ENCODE measurements at places on chromosomes 1 and 21.

DNA sequence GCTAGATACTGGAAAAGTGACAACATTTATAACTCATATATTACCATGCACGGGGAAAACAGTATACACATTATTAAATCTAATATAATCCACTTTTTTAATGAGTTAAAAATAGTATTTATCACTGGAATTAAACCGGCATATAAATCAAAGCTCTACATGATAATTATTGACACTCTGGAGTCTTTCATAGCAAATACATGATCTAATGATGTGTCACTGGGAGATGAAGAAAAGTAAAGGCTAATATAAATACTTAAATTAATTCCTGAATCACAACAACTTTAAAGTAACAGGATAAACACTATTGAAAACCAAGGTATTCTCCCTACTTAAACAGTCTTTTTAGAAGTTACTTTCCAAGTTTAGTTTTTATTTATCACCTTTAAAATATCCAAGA is 52.4 kb upstream of the ASPM start:
- DNase-seq: no peak

DNA sequence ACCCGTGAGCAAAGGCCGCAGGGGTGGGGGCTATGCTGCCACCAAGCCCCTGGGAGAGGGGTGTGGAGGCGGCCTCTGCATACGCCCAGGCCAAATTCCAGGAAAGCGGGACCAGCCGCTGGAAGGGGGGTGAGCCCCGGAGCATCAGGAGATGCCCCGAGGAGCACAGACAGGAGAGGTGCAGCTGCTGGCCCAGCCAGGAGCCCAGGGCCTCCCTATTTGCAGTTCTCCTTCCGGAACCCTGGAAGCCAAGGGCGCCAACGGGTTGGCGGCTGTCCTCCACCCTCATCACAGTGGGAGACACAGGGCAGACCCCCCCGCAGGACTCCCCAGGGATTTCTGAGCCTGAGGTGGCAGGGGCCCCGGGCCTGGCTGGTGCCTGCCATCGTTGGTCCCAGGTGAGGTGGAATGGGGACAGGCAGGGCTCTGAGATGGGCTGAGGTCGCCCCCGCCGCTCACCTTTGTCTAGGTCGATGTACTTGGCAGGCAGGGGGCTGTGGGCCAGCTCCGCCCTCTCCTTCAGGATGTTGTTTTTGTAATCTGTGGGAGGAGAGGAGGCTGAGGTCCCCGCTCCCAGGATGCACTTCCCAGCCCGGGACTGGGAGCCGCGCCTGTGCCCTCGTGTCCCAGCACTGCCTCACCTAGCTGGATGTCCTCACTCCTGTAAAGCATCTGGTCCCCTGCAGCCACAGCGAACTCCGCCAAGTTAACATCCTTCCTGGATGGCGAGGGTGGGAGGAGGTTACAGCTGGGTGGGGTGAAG is 4.4 kb upstream of the DVL1 start:
- no peak for DNase-seq

DNA sequence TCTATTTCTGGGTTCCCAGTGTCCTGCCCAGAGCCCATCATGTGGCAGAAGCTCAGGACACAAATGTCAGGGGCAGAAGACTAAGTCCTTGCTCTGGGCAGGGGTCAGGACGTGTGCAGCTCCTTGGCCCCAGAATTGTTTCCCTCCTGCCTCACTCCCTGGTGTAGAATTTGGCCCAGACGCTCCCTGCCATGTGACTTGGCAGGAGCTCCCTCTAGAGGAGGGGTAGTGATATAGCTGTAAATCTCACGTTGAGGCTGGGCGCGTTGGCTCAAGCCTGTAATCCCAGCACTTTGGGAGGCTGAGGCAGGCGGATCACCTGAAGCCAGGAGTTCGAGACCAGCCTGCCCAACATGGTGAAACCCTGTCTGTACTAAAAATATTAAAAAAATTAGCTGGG is 91.2 kb downstream of the UBIAD1 start:
- DNase-seq: no peak

DNA sequence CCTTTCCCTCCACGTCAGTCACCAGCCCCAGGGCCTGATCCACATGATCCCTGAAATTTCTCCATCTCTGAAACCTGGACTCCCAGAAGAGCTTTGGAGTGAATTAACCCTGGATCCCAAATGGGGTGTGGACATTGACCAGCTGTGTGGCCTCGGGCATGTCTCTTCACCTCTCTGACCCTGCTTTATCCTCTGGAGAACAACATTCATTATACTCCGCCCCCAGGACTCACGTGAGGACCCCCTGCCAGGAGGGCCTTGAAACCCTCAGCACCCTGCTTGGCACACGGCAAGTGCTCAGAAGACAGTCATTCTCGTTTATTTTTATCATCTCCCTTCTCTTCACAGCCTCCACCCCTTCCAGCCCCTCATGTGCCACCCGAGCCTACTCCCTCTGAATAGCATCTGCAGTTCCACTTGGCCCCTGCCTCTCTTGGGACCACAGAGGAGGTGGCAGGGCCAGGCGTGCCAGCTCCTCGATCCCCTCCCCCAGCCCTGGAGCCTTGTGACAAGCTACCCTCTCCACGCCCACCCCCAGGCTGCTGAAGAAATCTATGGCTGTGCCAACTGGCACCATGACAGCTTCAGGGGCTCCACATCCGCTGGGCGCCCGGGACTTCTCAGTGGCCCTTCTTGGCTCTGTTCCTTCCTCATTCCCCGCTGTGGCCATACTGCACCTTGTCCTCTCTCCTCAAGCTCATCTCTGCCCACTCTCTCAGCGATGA is 18.0 kb downstream of the ADGRB2 start:
- no peak for DNase-seq

- DNase-seq: no peak
Observed at GRCh38 chr1:91124290-91124985, 102.6 kb upstream of the ZNF644 start.

GRCh38 chr1:94324178-94324544 is 86.8 kb upstream of the ARHGAP29 start:
- DNase-seq: no peak

DNA sequence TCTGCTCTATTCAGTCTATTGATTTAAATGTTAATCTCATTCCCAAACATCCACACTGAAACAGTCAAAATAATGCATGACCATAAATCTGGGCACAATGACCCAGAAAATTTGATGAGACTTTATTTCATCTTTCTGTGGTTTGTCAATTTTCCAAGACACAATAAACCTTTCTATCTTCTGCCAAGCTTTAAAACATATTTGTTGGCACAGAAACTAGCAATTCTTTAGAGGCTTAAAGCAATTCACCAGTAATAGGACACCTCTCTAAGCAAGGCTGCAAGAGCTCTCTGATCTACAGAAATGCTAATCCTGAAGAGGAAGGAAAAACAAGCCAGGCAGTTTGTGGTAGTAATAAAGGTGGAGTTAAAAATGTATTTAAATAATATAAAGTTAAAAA is 113.7 kb downstream of the FCRL5 start:
- no peak for DNase-seq

GRCh38 chr1:174160109-174160473 is 771 bp downstream of the RABGAP1L start:
- DNase-seq: no peak

Measured in T-cell (primary cell).